Fibroblast of the conjunctiva (primary cell): ENCODE measurements at places on chromosomes 7 and 10.

GRCh38 chr10:78851647-78852046 is 217.1 kb upstream of the ZMIZ1 start:
- DNase-seq = peak; percentile 41

- no peak for DNase-seq
Observed at GRCh38 chr7:101453617-101454016, 90.9 kb downstream of the COL26A1 start.

DNA sequence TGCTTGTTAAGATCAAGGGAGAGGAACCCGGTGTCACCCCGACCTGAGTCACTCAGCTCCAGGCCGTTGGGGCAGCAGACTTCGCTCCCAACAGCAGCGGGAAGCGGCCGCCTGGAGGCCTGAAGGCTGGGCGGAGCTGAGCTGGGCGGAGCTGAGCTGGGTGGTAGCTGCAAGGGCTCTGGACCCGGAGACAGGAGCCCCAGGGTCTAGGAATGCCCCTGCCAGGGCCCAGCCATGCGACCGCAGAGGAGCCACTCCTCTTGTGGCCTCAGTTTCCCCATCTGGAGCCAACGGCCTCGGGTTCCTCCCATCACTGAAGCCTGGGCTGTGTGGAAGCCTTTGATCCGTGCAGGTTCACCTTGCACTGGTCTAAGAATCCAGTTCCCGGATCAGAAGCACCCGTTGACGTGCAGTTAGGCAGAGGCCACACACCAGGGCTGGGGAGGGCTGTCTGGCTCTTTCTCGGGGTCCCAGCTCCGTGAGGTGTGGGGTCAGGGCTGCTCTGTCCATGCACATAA is 21.9 kb upstream of the DPYSL4 start:
- DNase-seq = no peak

DNA sequence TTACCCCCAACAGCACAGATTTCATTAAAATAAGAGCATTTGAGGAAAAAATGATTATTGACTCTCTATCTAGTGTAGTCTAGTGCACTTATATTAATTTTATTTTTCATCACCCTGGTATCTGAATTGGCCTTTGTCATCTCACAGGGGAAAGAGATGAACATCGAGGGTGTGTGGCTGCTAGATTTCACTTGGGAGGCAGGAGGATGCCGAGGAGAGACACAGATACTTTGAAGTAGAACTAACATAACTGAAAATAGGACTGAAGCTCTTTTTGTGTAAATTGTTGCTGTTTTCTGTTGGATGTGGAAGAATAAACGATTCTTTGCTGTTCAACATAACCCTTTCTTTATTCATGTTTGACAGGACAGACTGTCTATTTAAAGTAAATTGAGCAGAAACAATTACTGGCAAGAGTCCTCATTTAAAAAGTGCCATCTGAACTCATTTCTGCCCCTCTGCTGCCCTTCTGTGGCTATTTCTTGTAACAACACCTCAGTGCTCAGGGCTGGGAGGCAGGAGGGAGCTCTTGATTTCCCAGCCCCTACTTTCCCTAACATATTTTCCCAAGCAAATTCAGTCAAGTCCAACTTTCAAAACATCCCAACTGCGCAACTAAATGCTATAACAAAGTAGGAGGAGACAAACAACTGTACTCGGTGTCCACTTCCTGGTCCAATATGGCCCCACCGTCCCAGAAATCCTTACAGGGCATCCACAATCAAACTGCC is 15.6 kb downstream of the LYZL1 start:
- peak; percentile 64 for DNase-seq

- DNase-seq = no peak
Observed at GRCh38 chr10:22580711-22581110, 133.7 kb downstream of the PIP4K2A start.

DNA sequence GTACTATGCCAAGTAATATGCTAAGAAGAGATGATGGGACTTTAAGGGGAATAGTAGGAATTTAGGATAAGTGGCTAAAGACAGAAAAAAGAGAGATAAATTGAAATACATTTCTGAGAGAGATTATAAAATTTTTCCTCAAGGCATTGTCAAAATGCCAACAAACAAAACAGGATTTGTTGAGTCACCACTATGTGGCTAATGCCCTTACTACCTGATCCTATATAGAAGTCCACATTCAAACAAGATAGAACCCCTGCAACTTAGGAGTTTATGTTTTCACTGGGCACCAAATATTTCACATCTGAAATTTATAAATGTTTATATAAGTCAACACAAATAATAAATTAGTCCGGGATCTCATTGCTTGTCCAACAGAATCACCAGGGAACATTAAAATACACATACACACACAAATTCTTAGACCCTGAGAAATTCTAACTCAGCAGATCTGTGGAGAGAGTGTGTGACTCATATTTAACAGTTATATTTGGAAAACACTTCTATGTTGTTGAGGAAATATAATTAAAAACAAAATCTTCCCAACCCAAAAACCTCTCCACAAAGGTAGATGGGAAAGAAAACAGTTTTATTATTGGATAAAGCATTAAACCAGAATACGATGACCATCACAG is 154.3 kb downstream of the PPP1R3A start:
- no peak for DNase-seq

DNA sequence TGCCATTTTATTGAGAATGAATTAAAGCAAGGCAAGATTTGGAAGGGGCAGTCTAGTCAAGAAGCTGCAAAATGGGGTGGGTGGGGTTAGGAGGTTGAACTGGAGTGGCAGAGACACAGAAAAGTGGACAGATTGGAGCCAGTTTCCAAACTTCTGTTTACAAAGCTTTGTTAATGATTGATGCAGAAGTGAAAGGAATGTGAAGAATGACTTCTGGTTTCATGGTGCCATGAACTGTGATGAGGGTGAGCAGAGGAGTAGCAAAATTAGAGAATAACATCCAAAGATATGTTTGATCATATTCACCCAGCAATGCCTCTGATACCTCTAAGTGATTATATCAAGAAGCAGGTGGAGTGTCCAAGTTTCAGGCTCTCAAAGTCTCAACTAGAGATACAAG is 1118.0 kb upstream of the C7orf33 start:
- DNase-seq = no peak

GRCh38 chr10:132875435-132875834 is 66.9 kb downstream of the CFAP46 start:
- DNase-seq = no peak

DNA sequence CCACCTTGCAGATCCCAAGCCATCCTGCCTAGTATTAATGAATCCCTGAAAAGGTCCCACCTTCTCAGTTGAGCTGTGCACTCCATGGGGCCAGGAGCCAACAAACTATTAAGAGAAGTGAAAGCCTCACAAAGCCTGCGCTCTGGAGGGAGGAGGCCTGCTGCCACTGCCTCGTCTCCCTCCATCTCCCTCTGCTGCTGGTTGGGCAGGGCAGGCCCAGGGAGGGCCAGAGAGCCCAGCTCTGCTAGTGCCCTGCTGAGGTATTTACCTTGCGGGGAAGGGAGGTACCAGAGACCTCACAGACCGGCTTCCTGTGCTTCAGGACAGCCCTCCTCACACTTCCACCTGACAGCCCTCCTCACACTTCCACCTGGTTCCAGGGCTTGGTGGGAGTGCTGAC is 171.5 kb downstream of the SH3PXD2A start:
- DNase-seq = no peak

GRCh38 chr7:2616387-2617324 is 15.1 kb upstream of the TTYH3 start:
- no peak for DNase-seq

GRCh38 chr10:92492748-92493240 is 81.1 kb downstream of the IDE start:
- no peak for DNase-seq

- no peak for DNase-seq
Observed at GRCh38 chr7:134907639-134908038, 78.7 kb upstream of the AGBL3 start.

- DNase-seq = no peak
Observed at GRCh38 chr10:103614306-103615158, 121.0 kb downstream of the NEURL1 start.

DNA sequence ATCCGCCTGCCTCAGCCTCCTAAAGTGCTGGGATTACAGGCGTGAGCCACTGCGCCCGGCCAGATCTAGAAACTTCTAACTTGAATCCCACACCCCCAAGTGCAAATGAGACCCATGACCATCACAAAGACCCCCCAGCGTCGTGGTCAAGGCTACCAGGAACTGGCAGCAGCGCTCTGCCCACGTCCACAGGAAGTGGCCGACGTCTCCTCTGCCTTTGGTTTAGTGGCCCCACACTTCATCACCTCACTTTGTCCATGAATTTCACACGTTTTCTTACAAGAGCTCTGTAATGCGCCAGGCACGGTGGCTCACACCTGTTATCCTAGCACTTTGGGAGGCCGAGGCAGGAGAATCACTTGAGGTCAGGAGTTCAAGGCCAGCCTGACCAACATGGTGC is 53.5 kb upstream of the TNRC18 start:
- no peak for DNase-seq

GRCh38 chr7:30206942-30207341 is 72.2 kb downstream of the MTURN start:
- DNase-seq = no peak

GRCh38 chr10:49666685-49667084 is 12.8 kb upstream of the C10orf53 start:
- no peak for DNase-seq

DNA sequence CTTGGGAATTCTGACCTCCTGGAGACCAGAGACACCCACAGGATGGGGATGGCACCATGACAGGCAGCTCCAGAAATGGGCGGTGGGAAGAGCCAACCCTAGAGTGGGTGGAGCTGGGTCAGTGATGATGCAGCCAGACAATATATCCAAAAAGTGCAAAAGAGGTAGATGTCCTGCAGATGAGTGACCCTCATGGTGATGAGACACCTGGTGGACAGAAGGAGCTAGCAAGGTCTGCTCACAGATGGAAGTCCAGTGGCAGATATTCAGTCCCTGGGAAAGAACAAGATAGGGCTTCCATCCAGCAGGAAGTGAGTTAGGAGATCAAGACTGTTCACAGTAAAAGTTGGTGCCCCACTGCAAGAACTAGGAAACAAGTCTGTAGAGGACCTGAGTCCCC is 19.2 kb upstream of the GRB10 start:
- DNase-seq = no peak

- DNase-seq = no peak
Observed at GRCh38 chr10:100725071-100725471, 20.3 kb upstream of the PAX2 start.

DNA sequence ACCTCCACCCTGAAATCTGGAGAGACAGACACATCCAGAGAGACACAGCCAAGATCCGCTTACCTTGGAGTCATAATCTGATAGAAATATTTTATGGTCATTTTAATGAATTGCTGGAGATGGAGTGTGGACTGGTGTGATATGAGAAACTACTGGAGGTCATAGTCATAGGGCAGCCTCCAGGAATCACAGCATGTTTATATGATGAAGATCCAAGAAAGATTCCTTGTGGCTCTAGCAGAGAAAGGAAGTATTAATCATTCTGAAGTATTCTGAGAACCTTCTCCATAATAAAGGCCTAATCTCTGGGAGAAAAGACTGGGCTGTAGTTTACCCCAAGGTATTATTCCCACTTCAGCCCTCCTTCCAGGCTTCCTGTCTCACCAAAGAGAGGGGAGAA is 38.0 kb downstream of the POLR1F start:
- DNase-seq = no peak

DNA sequence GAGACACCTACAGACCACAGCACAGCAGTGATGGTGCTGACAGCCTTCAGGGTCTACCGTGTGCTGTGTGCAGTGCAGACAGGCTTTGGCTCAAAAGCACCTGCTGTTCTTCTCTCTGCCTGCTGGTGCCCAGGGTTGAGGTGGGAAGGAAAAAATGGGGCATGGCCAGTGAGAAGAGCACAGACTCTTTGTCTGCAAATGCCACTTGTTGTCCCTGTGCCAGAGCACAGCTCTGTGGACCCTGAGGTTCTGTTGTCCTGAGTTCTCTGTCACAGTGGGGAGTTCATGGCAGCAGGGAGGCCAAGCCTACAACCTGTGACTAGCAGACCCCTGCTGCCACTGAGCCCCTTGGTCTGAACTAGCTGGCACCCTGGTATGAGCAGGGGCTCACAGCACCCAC is 376.7 kb downstream of the GLRX3 start:
- no peak for DNase-seq

DNA sequence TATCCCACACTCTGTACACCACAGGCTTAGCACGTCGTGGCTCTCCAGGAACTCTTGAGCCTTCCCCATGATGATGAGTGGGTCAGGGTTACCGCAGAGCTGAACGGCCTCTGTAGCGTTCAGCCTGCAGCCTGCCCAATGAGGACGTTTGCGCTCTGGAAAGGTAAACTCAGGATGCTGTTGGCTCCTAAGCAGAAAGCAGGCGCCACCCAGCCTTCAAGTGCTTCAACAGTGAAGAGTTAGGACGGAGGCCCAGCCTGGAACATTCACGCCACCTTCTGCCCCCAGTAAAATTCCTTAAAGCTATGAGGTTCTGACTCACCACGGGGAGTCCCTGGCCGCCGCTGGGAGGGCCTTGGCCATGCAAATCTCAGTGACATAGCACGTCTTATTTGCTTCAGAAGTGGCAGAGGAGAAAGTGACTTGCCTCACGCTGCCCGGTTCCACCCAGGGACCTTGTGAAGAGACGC is 161.5 kb upstream of the SH2B2 start:
- DNase-seq = peak; percentile 56

- DNase-seq = no peak
Observed at GRCh38 chr10:310976-311639, 175.9 kb downstream of the ZMYND11 start.

DNA sequence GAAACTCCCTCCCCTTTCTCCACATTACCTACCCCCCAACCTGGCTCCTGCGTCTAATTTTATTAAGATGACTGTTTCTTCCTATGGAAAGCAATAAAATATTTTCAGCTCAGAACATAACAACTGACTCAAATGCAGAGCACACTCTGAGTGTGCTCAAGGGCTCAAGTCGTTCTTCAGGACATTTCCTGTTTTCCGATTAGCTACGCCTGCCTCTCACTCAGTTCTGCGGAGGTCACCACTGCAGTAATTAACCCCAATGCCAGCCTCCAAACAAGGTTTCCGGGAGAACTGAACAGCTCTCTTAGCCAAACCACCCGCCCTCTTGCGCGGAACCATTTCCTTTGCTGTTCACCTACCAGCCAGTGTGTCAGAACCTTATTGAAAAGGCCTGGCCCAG is 19.3 kb downstream of the MYOF start:
- no peak for DNase-seq

DNA sequence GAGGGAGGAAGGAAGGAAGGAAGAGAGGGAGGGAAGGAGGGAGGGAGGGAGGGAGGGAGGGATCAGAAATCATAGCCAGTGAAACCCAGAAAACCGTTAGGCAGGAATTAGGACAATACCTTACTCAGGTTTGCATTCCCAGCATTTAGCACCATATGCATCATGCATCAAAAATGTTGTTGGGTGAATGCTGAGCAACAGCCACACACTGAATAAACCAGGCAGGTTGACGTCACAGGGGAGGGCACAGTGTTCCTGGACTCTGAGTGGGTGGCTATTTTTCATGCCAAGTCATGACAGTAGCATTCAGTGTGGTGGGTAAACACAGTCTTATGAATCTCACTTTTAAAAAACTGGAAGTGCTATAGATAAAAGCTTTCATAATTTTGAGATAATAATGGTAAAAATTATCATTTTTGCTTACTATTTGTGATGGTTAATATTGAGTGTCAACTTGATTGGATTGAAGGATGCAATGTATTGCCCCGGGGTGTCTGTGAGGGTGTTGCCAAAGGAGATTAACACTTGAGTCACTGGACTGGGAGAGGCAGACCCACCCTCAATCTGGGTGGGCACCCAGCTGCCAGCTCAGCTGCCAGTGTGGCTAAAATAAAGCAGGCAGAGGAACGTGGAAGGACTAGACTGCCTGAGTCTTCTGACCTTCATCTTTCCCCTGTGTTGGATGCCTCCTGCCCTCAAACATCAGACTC is 199.1 kb upstream of the PRKCQ start:
- peak; percentile 85 for DNase-seq
